ENCODE measurements at places on chromosomes 3 and 15.

DNA sequence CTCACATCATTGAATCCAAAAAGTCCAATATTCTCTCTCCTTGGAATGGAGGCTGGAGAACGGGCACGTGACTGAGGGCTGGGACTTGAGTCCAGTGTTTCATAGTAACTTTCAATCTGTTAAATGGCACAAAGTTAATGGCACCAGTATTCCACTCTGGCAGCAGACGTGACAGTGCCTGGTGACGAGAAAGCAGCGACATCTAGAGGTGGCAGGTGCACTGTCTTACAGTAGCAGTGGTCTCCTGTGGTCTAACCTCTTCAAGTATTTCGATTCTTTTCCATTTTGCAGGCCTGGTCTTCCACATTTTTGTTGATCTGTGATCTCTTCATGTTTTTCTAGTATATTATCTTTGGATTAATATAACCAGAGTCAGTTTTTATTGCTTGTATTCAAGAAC is 107.1 kb downstream of the OXSM start:
- no peak for DNase-seq

DNA sequence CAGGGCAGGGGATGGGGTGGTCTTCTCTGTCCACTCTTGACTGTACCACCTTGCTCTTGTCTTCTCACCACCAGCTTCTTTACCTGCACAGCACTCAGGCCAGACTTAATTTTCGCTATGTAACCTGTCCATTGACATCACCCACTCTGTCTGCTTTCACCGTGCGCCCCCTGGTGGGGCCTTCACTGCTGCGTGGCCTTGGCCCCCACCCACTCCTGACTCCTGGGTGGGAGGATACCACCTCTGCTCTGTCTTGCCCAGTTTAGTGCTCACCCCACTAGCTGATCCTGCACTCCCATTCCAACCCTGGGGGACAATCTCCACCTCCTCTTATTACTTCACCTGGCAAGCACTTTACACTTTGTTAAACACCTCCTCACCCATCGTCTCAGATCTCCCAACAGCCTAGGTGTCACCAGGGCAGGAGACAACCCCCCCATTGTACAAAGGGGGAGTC is 17.7 kb downstream of the PTH1R start:
- no peak for DNase-seq

- DNase-seq: no peak
Observed at GRCh38 chr15:42595626-42596240, 20.3 kb downstream of the STARD9 start.

- DNase-seq: no peak
Observed at GRCh38 chr3:108602249-108602934, 12.9 kb downstream of the DZIP3 start.

DNA sequence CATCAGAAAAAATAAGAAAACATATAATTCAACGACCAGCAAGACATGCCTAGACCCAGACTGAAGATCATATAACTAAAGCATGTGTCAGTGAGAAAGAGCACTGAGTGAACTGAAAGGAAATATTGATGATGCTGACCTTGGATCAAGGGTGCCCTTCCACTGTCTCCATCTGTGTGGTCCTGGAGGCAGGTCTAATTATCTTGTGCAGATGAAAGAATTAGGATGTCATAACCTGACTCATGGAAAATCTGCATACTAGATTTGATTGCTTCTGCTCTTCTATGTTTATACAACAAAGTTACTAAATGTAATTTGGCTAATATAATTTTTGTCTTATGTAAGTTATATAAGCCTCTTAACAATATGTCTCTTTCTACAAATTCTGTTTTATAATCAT is 264.6 kb upstream of the TGFBR2 start:
- no peak for DNase-seq

GRCh38 chr3:167151636-167152035 is 228.5 kb downstream of the ZBBX start:
- no peak for DNase-seq

GRCh38 chr3:24907106-24907505 is 412.5 kb upstream of the THRB start:
- no peak for DNase-seq

DNA sequence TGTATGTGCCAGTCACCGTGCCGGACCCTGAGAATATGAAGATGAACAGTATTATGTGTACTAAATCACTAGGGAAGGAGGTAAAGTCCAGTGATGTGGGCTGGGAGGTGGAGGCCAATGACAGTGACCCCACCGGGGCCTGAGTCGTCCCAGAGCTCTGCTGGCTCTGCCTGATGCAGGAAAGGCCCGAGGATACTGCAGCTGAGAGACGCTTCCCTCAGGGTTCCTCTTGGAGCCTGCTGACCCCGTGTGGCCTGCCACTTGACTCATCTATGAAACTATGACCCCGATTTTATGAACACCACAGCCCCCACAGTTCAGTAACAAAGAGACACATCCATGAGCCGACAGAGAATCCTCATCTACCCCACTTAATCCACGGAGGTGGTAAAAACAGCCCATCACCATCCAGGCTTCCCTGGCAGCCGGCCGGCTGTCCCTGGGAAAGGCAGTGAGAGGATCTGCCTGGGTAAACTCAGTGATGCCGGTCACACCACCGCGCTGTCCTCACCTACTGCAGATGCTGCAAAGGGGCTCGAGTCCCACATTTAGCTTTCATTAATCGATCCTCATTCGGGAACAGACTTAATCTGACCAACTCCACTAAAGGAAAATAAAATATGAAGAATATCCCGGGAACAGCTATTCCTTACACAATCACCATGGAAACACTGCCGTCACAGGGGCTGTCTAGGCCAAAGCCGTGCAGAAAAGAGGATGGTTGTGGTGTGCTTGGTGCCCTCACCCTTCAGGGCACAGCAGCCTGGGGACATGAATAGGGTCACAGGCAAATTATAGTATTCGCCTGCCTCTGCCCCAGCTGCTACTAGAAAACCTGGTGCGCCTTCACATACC is 82.9 kb downstream of the ARRDC4 start:
- DNase-seq: no peak

Measured in renal cortex interstitium (tissue), 15 donors.